ENCODE measurements at places on chromosomes 2 and 18. TPM values are rescaled to one million over a fixed set of nuclear protein-coding genes. Genes with fewer than 3 reads are reported as not detected.

Gene PSMG2
- total RNA-seq = 71.0 TPM

Gene MXD1
- 11.7 TPM for total RNA-seq

Gene DSG2
- not detected for total RNA-seq

Gene LOXHD1
- total RNA-seq = not detected

Gene PPP3R1
- total RNA-seq = 62.2 TPM

Gene ZNF385B
- not detected for total RNA-seq

Gene ATF2
- total RNA-seq = 55.9 TPM

Gene RPE
- total RNA-seq = 60.7 TPM

Gene RTP5
- not detected for total RNA-seq

Gene TBC1D8
- 30.6 TPM for total RNA-seq

Gene TEKT4
- total RNA-seq = not detected

Gene TMEM247
- not detected for total RNA-seq

Gene AGXT
- not detected for total RNA-seq

Gene SLC38A11
- total RNA-seq = not detected

Gene CXCR4
- 52.4 TPM for total RNA-seq

Gene ABCG5
- not detected for total RNA-seq

Gene CRYGC
- not detected for total RNA-seq

Gene STAT4
- total RNA-seq = 0.46 TPM

Gene HTR2B
- total RNA-seq = 0.55 TPM

Gene MSTN
- not detected for total RNA-seq

Gene FBXO36
- total RNA-seq = 1.1 TPM

Gene IMP4
- 74.0 TPM for total RNA-seq

Gene CAVIN2
- total RNA-seq = 171 TPM

Gene TSGA10
- total RNA-seq = 2.7 TPM

Gene SCYGR4
- not detected for total RNA-seq

Gene CDH2
- total RNA-seq = 59.5 TPM

Gene SULT1C4
- total RNA-seq = 28.2 TPM

Gene ANKRD30B
- not detected for total RNA-seq

Gene SGPP2
- total RNA-seq = not detected

Gene IL36G
- not detected for total RNA-seq

Gene PIKFYVE
- total RNA-seq = 28.5 TPM

Gene RIT2
- total RNA-seq = not detected

Gene COX7A2L
- 101 TPM for total RNA-seq

Gene DNAH7
- 0.05 TPM for total RNA-seq

Gene NLRC4
- total RNA-seq = not detected

Gene DSG3
- 0.07 TPM for total RNA-seq

Gene ANO7
- 2.8 TPM for total RNA-seq

Gene NT5DC4
- total RNA-seq = not detected

Gene LRP1B
- 0.07 TPM for total RNA-seq

Gene CEBPZOS
- 36.3 TPM for total RNA-seq
